ENCODE measurements at places on chromosomes 5 and 9.

DNA sequence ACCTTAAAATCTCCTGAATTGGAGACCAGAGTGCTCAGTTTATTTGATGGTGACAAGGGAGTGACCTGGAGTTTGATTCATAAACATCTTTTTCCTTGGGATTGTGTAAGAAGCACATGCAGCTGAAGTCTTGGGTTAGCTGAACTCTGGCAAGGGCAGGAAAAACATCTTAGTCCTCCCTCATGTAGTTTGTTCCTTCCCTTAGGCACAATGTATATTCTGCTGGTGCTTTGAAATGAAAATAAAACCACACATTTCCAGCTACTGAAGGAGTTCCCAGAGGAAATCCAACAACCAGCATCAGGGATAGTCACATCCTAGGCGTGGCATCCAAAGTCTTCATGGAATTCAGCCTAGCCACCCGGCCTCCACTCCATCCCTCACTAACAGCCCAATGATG, 95.2 kb upstream of the PAPPA start:
- no peak for DNase-seq

GRCh38 chr5:78659114-78659513, 10.5 kb upstream of the LHFPL2 start:
- DNase-seq: no peak

DNA sequence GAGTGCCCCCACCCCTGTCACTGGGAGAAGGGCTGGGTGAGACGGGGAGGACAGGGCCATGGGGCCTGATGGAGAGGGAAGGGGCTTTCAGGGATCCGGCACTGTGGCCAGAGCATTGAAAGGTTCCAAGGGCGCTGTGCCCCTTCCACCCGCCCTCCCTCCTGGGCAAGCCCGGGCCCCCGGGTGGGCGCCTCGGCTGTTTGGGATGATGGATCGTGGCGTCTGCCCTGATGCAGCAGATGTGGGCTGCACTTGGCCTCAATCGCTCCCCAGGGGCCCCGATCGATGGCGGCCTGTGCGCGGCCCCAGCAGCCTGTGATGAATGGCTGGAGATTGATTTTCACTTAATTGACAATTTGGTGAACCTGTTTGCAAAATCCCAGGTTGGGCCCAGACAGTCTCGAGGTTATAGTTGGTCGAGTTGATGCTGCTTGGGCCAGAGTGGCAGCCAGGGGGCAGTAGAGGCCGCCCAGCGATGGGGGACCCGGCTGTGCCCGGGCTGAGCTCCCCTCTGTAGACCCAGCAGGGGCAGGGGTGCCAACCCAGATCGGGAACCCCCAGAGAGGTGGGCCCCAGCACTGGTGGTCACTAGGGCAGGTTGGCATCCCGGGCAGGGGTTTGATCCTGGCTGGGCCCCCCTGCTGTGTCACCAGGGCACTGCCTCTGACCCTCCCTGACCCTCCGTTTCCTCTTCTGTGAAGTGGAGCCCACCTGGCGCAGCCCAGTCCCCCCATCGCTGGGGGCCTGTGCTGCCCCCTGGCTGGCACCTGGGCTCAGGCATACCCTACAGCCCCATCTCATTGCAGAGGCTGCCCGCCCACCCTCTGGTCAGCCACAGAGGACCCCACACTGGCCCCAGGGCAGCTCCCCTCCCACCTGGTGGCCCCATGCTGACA, 34.7 kb downstream of the LHX3 start:
- DNase-seq: no peak

GRCh38 chr5:5116956-5117355, 23.2 kb upstream of the ADAMTS16 start:
- no peak for DNase-seq

- DNase-seq: no peak
These were observed 154.8 kb downstream of the SLIT3 start for GRCh38 chr5:169146158-169146557.

All from brain microvascular endothelial cell (primary cell).